ENCODE measurements at places on chromosomes 12 and 14. TPM values are rescaled to one million over a fixed set of nuclear protein-coding genes. Genes with fewer than 3 reads are reported as not detected.

Gene KLRG1
- total RNA-seq = 7.0 TPM

- DNase-seq = no peak
Observed at GRCh38 chr12:24714237-24714636, 234.7 kb downstream of the BCAT1 start.

GRCh38 chr12:57628280-57629191, 4.5 kb downstream of the B4GALNT1 start:
- no peak for DNase-seq

Gene HOXC10
- total RNA-seq = 1.8 TPM

- DNase-seq = no peak
Observed at GRCh38 chr14:72744416-72745120, 149.3 kb downstream of the DPF3 start.

DNA sequence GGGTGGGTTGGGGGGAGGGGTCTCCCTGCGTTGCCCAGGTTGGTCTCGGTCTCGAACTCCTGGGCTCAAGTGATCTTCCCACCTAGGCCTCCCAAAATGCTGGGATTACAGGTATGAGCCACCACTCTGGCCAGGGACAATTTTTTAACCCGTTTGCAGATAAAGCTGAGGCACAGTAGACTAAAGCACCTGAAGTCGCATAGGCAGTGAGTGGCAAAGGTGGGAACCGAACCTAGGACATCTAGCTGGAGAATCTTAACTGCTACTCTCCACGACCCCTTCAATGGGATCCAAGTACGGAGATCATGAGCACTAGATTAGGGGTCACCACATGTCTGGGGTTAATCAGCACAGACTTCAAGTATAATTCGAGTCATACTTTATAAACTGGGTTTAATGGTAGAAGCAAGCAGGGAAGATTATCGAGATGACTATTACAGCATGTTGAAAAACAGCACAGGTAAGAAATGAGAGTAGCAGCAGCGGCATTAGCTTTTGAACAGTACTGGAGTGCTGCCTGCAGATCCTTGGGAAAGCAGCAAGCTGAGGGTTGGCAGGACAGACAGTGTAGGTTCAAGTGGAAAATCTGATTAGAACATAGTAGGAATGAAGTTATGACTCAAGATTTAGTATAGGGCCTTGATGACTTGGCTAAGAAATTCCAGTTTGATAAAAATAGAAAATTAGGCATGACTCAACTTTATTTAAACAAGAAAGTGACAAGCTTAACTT, 23.9 kb downstream of the NID2 start:
- no peak for DNase-seq

GRCh38 chr12:45601390-45601789, 128.1 kb upstream of the ARID2 start:
- DNase-seq = no peak

Gene KRT77
- total RNA-seq = not detected

Gene PIWIL1
- total RNA-seq = not detected

GRCh38 chr12:79267580-79267979, 403.0 kb downstream of the SYT1 start:
- DNase-seq = no peak

- no peak for DNase-seq
Observed at GRCh38 chr14:77022236-77022852, 6.2 kb downstream of the IRF2BPL start.

Gene TMEM233
- total RNA-seq = not detected

GRCh38 chr14:76881348-76881747, 55.1 kb downstream of the LRRC74A start:
- no peak for DNase-seq

Gene IRAK3
- 0.61 TPM for total RNA-seq

Gene NRIP2
- total RNA-seq = not detected

GRCh38 chr14:101927859-101928258, 36.5 kb upstream of the DYNC1H1 start:
- DNase-seq = no peak

DNA sequence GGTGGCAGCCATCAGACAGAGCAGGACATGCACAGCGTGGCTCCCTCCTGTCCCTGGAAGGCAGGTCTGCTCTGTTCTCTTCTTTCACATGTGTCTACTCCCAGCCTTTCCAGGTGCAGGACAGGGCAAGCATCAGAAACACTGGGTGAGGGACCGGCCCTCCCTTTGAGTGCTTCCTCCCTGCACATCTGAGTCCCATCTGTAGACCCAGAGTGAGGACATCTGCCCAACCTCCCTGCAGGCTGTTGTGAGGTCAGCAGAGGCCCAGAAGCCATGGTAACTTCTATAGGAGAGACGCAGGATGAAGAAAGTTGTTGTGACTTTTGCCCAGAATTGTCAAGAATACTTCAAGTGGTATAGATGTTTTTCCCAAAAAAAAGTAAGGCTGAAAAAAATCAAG, 282.7 kb downstream of the CACNA1C start:
- DNase-seq = no peak

- DNase-seq = peak; percentile 55
Observed at GRCh38 chr12:49188201-49188915, 522 bp downstream of the TUBA1A start.

DNA sequence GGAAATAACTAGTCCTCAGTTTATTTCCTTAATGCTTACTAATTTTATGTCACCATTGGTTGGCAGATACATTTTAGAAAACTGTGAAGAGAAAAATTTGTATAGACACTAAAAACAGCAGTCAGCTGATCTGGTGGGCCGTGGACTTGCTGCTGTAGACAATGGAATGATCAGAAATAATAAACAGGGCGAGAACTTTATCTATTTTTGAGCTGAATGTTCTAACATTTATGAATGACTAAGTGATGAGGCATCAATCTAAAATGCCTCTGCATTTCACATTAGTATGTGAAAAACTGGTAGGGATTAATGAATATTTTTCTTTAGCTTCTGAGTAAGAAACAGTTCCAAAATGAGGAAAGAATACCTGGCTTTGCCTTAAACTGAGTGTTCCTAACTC, 24.8 kb upstream of the PKP2 start:
- DNase-seq = no peak

Gene BCL11B
- total RNA-seq = 0.28 TPM

Gene CMKLR1
- total RNA-seq = 0.32 TPM

DNA sequence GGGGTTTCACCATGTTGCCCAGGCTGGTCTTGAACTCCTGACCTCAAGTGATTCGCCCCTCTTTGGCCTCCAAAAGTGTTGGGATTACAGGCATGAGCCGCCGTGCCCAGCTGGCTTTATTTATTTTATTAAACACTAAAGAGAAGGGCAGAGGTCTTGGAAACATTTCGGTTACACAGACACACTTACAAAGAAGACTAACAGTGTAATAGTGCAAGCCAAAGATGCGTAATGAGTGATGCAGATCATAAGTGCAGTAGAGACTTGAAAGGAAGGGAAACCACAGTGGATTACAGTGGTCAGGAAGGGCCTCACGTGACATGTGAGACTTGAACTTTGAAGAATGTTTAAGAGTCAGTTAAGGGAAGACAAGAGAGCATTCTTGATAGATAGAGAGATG, 33.9 kb upstream of the CDK17 start:
- DNase-seq = no peak

- no peak for DNase-seq
Observed at GRCh38 chr12:96343347-96343954, 56.8 kb downstream of the CDK17 start.

GRCh38 chr12:80710727-80711449, 3.5 kb downstream of the MYF6 start:
- DNase-seq = no peak

Gene DAD1
- total RNA-seq = 155 TPM

- DNase-seq = no peak
Observed at GRCh38 chr14:102020058-102020971, 55.9 kb downstream of the DYNC1H1 start.

GRCh38 chr14:77590845-77591485, 25.5 kb downstream of the SPTLC2 start:
- DNase-seq = no peak

DNA sequence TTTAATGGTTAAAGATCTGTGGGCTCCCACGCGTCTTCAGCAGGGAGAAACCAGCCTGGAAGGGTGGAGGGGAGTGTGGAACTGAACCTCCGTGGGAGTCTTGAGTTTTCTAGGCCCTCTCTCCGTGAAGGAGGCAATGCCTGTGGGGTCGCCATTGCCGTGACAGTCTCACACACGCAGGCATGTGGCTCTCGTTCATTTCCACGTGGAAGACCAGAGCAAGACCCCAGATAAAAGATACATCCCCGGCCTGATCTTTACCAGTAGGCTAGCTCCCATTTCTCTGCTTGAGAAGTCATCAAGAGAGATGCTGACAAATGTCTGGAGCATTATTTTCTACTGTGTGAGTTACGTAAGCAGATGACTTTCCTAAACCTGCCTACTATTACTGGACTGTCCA, 491.7 kb upstream of the LMO3 start:
- DNase-seq = no peak

- DNase-seq = no peak
Observed at GRCh38 chr14:71408362-71409030, 501.2 kb downstream of the PCNX1 start.

GRCh38 chr12:92478692-92479091, 224.1 kb upstream of the PLEKHG7 start:
- no peak for DNase-seq

DNA sequence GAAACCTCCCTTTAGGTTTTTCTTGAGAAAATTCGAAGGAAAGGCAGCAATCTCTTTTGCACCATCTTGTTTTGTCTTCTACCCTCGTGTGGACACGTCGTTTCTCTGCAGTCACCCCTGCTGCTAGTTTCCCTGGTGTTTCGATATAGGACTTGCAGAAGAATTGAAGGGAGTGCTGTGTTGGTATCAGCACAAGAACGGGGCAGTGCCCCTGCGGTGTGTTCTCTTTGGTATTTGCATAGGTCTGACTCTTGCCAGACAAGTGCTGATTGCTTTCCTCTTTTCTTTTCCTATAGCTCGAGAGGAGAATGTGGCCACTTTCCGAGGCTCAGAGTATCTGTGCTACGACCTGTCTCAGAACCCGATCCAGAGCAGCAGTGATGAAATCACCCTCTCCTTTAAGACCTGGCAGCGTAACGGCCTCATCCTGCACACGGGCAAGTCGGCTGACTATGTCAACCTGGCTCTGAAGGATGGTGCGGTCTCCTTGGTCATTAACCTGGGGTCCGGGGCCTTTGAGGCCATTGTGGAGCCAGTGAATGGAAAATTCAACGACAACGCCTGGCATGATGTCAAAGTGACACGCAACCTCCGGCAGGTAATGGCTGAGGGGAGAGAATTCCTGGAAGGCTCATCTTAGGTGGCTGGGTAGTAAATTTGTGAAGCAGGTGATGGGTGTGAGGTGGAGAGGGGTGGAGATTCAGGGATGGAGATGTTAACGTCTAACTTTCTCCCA, 474.8 kb downstream of the NRXN3 start:
- DNase-seq = no peak

GRCh38 chr12:15181017-15181683, 40.1 kb downstream of the RERG start:
- no peak for DNase-seq

DNA sequence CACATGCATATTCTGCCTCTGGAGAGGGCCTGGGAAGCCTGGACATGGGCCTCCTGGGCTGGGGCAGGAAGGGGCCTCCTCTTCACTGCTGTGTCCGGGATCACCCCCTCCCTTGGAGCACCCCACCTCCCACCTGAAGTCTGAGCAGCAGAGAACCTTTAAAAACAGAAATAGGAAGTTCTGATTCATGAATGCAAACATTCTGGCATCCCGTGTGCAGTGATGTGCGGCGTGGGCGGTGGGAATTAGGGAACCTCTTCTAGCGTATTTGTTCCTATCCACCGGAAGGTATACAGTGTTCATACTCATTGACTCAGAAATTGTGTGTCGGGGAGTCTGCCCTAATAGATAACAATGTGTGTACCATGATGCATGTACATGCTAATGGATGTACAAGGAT, 46.2 kb downstream of the C14orf132 start:
- DNase-seq = no peak

GRCh38 chr14:72646861-72647528, 246.9 kb downstream of the DPF3 start:
- DNase-seq = no peak

Gene BDKRB2
- 0.18 TPM for total RNA-seq

Gene BCL2L14
- 1.2 TPM for total RNA-seq

DNA sequence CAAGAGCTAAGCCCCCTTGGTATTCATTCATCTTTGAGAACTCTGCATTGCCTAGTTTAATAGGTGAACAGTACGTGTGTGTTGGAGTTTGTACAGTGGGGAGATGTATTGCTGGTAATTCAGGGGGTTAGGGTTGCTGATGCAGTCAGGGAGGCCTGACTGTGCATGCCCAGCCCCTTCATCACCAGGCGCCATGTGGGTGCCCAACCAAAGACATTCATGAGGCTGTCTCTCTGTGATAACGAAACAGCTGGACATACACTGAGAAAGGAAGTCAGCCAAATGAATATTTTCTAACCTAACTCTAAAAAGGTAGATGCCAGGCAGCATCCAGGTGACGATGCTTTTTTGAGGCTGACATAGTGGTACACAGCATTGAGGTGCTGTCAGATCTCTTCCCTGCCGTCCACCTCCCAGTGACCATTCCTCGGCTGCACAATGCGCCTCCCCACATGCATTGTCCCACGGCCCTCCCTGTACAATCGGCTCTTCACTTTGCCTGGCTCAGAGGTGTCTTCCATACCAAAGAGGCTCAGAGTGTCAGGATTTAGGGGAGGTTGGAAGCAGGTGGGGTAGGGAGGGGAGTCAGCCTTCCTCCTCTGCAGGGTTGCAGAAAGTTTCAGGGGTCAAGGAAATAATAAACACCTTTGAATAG, 19.0 kb downstream of the EML1 start:
- no peak for DNase-seq

DNA sequence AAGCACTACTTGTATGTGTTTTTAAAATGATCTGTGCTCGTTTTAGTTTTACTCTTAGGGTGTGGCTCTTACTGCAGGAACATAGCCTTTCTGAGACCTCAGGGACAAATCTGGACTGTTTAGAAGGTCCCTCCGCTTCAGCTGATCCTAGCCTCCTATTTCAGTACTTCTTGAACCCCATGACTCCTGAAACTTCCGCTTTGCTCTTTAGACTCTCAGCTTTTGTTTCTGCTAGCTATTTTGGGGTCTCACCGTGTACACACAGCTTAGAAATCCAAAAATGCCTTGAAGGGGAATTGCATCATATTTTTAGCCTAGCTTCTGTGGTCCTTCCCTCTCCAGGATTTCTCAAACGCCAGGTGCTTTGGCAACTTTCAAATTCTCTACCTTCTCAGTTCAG, 8.3 kb downstream of the OR11G2 start:
- DNase-seq = no peak

Gene MYF5
- total RNA-seq = not detected

DNA sequence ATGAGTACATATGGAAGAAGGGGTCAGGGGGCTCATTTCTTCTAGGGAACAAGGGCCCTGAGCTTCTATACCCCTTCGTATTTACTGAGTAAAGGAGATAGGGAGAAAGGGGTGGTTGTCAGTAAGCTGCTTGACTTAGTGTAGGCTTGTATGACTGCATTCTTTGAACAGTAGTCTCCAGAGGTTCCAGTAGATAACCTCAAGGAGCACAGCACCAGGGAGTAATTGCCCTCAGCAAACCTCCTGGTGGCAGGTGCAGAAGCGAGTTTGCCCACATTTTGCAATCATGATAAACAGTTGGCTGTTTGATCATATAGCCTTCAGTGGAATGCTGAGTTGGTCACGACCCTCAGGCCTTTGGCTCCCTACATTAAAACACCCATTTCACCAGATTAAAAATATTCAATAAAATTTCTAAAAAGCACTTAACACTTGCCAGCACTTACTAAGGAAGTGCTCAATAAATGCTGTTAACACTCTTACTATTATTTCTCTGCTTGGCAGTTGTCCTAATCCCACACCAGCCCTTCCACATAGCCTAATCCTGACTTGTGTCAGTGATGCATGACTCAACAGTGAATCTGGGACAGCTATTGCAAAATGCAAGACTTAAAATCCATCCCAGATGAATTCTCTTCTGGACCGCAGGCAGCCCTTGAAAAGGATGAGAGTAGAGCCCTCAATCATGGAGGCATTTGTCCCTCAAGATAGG, 3.7 kb upstream of the DHRS4L2 start:
- no peak for DNase-seq
